ENCODE measurements at places on chromosomes 1 and 21.

DNA sequence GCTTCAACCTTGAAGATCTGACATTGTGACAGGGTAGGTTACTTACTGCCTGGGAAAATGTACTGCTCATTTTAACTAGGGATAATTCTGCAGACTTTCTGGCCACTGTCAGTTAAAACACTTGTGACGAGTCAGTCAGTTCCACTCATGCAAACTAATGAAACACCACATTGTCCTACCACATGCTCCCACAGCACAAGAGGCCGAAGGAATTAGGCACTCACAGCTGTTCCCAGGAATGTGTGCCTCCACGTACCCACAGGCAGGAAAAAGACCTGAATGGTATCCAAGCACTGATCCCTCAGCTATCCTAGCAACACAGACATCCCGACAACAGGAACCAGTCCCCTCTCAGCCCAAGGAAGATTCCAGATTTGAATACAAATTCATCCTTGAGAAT is 12.3 kb downstream of the BCAR3 start:
- DNase-seq, result no peak

DNA sequence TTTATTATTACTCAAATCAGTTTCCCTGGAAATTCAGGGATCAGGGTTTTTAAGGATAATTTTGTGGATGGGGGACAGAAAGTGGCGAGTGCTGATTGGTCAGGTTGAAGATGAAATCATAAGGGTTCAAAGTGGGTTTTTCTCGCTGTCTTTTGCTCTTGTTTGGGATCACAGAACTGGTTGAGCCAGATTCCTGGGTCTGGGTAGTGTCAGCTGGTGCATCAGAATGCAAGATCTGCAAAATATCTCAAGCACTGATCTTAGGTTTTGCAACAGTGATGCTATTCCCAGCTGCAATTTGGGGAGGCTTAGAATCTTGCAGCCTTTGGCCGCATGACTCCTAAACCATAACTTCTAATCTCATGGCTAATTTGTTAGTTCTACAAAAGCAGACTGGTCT is 9.3 kb downstream of the CHI3L2 start:
- DNase-seq, result no peak

DNA sequence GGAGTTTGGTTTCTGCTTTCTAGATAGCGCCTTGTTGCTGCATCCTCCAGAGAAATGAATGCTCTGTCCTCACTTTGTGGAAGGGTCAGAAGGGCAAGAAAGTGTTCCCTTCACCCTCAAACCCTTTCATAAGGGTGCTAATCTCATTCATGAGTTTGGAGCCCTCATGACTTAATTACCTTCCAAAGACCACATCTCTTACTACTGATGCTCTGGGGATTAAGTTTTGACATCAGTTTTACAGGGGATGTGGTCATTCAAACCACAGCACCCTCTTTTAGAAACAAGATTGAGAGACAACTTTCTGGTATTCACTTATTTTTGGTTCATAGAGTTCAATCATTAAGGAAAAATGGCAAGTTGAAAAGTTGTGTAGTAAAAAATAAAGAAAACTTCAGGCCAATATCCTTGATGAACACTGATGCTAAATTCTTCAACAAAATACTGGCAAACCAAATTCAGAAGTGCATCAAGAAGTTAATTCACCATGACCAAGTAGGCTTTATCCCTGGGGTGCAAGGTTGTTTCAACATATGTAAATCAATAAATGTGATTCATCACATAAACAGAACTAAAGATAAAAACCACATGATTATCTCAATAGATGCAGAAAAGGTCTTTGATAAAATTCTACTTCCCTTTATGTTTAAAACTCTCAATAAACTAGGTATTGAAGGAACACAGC is 442.1 kb downstream of the PTBP2 start:
- DNase-seq, result no peak

- DNase-seq, result peak; percentile 60
These were observed 55.0 kb downstream of the WNT9A start for GRCh38 chr1:227892489-227893299.

GRCh38 chr1:223316082-223316481 is 47.9 kb downstream of the SUSD4 start:
- no peak for DNase-seq

GRCh38 chr1:18735224-18735997 is 104.8 kb downstream of the PAX7 start:
- no peak for DNase-seq

DNA sequence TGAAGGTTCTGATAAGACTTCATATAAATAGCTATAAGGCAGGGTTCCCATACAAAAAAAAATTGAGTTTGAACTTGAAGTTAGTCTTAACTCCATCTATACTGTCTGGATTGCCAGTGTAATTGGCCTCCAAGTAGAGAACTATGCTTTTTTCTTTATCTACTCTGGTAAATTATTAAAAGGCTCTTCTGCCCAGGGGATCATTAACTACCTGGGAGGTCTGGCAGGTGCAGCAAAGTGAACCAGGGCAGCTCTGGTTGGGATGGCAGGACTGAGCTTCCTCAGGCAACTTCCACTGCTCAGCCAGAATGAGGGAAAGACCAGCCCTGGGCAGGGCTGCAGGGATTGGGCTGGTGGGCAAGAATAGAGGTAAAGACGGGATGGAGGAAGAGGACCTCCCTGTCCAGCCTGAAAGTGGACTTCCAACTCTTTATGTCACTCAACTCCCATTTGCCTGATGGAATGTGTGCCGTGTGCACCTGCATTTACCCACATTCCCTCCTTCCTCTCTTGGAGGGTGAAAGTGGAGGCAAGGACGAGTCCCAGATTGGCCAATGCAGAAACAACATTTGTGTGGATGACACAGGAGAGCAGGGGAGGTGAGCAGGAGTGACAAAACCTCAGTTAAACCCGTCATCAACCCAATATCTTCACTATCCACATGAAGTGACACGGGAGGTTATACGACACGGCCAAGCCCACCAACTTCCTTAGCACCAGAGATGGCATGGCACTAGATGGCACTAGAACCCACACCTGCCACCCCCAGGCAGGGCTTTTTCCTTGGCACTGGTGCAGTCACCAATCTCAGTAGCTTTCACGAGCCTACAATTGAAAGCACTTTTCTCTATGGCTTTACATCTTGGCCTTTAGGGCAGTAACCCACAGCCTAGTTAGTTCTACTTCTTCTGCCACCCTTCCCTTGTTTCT is 25.2 kb downstream of the CCN1 start:
- no peak for DNase-seq

DNA sequence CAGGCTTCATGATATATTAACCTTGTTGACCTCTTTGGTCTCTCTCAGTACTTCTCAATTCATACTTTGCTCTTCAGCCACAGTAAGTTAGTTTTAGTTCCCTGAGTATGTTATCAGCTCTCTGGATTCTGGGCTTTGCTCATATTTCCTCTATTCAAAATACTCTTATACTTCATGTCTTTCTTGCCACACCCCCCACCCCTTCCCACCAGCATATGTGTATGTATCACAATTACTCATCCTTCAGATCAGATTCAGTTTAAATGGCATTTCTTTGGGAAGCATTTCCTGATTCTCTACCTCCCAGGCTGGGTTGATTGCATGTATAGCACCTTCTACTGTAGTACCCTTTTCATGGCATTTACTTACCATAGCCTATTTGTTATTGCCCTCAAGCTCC is 28.3 kb downstream of the SLC30A7 start:
- no peak for DNase-seq

GRCh38 chr1:59055908-59056719 is 240.8 kb upstream of the FGGY start:
- DNase-seq, result no peak

- no peak for DNase-seq
These were observed 529.2 kb downstream of the USP25 start for GRCh38 chr21:16258844-16259611.

DNA sequence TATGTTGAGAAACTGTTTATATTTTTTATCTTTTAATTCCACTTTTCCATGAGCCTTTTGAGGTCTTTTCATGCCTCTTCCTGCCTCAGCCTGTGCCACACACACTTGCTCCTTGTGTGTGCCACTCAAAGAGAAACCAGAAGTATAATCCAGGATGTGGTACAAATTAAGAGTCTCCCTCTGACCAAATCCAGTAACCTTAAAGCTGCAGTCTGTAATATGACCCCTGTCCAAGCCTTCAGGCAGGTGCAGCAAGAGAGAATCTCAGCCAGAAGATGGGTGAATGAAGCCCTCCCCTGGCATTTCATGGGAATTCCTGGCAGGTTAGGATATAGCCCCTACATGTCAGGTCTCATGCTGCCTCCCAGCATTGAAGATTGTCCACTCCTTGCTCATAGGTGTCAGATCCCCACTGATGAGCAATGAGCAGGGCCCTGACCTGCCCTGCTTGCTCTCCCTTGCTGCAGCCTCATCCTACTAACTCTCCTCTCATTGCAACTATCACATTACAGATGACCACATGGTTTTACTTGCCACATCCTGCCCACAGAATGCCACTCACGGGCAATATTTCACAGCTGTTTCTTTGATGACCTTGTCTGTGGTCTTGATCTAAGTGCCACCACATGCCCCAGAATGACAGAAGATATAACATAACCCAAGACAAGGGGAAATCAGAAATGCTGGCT is 169.3 kb downstream of the SEC16B start:
- DNase-seq, result no peak

DNA sequence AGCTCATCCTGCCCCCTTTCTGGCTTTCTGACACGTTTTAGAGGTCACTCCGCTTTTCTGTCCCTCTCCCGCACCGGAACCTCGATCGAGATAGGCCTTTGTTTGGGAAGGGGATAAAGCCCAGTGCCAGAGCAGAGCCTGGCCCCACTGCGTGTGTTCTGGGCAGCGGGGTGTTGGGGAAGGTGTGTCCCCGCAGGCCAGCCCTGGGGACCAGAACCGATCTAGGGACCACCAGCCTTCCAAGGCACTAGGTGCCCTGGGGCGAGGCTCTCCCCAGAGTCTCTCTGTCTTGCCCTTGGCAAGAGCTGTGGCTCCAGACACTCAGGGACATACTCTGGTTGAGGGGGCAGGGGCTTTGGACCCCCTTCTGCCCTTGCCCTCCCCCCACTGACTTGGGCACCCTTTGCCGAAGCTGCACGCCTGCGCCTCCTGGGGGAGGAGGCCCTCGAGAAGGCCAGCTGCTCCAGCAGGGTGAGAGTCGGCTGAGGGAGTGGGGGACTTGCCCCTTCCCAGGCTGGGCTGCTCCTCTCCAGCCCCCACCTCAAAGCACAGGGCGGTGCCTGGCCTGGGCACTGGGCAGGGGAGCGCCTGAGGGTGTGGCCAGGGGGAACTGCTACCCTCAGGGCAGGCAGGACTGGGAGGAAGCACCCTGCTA is 16.4 kb downstream of the PRXL2B start:
- no peak for DNase-seq

GRCh38 chr1:225848030-225848955 is 33.9 kb downstream of the TMEM63A start:
- no peak for DNase-seq

GRCh38 chr1:206040328-206040727 is 12.6 kb upstream of the RHEX start:
- no peak for DNase-seq

DNA sequence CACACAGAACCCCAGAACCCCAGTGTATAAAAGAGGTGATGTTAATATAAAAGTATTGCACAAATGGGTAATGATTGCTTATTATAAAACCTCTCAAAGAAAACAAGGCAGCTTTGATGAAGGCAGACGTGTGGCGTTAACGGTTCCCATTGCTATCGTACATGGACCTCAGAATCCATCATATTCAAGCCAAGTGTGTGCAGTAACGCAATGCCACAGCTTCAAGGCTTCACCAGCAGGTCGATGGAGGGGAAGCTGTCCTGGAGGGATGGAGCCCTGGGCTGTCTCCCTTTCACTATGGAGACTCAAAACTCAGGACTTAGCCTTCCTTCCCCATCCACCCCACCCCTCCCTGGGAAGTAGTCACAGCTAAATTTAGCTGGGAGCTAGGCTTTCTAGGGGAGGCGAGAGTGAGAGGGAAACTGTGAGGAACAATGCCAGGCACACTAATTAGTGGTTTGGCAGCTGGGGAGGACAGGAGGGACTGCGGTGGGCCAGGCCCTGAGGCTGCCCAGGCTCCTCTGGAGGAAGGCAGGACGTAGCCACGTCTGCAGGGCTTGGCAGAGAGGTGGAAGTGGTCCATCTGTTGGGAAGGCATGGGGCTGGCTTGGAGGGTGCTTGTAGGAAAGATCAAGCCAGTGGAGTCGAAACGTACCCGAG is 121.2 kb downstream of the HMGB4 start:
- DNase-seq, result no peak

DNA sequence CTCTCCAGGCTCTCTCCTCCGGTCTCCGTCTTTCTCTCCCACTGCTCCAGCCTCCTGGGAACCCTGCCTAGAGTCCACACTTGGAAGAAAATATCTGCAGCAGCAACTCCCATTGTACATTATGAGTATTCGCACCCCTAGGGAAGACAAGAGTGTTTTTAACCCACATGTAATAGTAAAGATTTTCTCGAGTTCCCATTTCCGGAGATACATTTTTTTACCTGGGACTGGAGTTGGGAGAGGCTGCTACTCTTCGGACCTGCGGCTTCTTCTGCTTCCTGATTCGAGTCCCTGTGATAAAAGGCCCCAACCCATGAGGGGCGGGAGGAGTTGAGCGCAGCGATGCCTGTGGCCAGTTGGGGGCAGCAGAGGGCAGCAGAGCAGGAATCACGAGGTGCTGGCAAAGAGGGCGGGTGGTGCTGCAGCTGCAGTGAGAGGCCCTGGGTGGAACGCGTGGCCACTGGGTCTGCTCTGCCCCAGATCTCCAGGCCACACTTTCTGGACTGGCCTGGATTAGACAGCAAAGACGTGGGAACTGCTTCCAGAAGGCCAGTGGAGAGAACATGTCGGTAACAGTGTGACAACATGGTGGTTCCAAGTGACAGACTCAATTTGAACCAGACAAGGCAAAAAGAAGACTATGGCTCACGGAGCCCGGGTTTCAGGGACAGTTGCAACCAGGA is 221.0 kb upstream of the CSF3R start:
- DNase-seq, result peak; percentile 86

DNA sequence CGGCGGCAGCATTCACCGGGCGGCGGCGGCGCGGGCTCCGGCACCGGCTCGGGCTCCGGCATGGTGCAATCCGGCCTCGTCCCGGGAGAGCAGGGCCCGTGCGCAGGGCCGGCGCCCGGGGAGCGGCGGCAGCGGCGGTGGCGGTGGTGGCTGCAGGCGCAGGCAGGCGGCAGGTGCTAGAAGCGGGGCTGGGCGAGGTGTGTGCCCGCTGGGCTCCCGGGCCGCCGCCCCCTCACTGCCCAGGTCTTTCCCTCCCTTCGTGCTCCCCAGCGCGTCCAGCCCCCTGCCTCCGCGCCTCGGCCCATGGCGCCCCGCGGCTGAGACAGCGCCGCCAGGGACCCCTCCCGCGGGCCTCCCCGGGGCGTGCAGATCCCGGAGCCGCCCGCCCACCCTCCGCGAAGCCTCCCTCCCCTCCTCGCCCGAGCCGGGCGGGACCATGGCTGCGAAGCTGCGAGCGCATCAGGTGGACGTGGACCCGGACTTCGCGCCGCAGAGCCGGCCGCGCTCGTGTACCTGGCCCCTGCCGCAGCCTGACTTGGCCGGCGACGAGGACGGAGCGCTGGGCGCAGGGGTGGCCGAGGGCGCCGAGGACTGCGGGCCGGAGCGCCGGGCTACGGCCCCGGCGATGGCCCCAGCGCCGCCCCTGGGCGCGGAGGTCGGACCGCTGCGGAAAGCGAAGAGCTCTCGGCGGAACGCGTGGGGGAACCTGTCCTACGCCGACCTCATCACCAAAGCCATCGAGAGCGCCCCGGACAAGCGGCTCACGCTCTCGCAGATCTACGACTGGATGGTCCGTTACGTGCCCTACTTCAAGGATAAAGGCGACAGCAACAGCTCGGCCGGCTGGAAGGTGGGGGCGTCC is 492 bp downstream of the FOXO6 start:
- DNase-seq, result no peak

- no peak for DNase-seq
These were observed 59.2 kb downstream of the IVNS1ABP start for GRCh38 chr1:185257950-185258208.

Measured in Right ventricle myocardium inferior (tissue), 1 donor.